ENCODE measurements at places on chromosomes 13 and 19. TPM values are rescaled to one million over a fixed set of nuclear protein-coding genes. Genes with fewer than 3 reads are reported as not detected.
A peak's percentile ranks its signal among the peaks of the same experiment; 100 is the strongest.

Gene FPR1
- total RNA-seq: 6.2 TPM

Gene ANKRD24
- 2.0 TPM for total RNA-seq

Gene WDR62
- total RNA-seq: 2.7 TPM

Gene PALM
- total RNA-seq: 19.3 TPM

Gene SIGLEC9
- total RNA-seq: 0.49 TPM

Gene ZNF723
- total RNA-seq: not detected

Gene ZNF530
- total RNA-seq: 3.9 TPM

Gene MTMR6
- total RNA-seq: 6.5 TPM

Gene SIRT6
- 9.0 TPM for total RNA-seq

Gene PCP2
- total RNA-seq: 0.57 TPM

Gene FXYD5
- 39.3 TPM for total RNA-seq

Gene KLF5
- 181 TPM for total RNA-seq

GRCh38 chr19:17889609-17890214 lies 18.0 kb downstream of the SLC5A5 start:
- no peak overlapping the region for H3K27ac ChIP-seq
- no peaks in the 10 kb centered on the region for H3K36me3 ChIP-seq
- no peak overlapping the region for H3K4me3 ChIP-seq
- H3K27me3 ChIP-seq: no peaks in the 10 kb centered on the region
- H3K4me1 ChIP-seq: no peaks in the 10 kb centered on the region

DNA sequence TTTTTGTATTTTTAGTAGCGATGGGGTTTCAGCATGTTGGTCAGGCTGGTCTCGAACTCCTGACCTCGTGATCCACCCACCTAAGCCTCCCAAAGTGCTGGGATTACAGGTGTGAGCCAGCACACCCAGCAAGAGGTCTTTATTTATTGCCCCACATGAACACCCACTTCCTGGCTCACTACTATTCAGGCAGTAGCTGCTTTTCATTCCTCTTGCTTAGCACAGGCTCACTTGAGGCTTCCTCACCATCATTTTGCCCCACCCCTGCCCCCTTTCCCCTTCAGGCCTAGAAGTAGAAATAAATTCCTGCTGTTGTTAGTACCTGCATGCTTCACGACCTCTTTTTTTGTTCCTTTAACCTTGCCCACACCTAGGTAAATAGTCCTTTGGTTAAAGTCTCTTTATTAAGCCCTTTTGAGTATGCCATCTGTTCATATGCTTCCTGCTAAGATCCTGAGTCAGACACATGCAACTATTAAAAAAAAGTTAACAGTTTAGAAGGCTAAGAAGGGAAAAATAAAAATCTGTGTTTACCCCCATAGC lies 33.5 kb upstream of the ITM2B start:
- H3K27me3 ChIP-seq: no peaks in the 10 kb centered on the region
- H3K4me3 ChIP-seq: no peak overlapping the region
- no peak overlapping the region for H3K27ac ChIP-seq
- no peaks in the 10 kb centered on the region for H3K36me3 ChIP-seq
- no peak for DNase-seq

DNA sequence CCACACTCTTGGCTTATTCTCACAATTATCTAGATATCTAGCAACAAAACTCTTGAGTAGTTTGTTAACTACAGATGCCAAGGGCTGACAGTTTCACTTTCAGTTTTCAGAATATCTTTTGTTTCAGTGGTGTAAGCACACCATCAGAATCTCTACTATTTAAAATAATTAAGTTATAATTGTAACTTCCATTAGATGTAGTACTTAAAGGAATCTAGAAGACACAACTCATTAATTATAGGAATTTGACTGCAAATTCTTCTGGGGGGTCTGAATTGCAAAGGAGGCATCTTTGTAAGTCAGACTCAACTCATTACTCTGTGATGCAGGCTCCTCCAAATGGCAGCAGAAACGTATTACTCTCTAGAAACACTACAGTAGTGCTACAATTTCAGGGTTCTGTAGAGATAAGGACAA lies 44.9 kb upstream of the USPL1 start:
- H3K36me3 ChIP-seq: no peaks in the 10 kb centered on the region
- H3K4me1 ChIP-seq: peaks cover 10% of the 10 kb centered on the region
- H3K27me3 ChIP-seq: no peaks in the 10 kb centered on the region
- H3K27ac ChIP-seq: peak overlapping the region; percentile 74
- no peak for DNase-seq

- H3K27me3 ChIP-seq: no peaks in the 10 kb centered on the region
- H3K4me1 ChIP-seq: no peaks in the 10 kb centered on the region
- DNase-seq: no peak
- no peak overlapping the region for H3K27ac ChIP-seq
- H3K4me3 ChIP-seq: no peak overlapping the region
These were observed 7.8 kb upstream of the LYPD5 start for GRCh38 chr19:43809762-43810696.

DNA sequence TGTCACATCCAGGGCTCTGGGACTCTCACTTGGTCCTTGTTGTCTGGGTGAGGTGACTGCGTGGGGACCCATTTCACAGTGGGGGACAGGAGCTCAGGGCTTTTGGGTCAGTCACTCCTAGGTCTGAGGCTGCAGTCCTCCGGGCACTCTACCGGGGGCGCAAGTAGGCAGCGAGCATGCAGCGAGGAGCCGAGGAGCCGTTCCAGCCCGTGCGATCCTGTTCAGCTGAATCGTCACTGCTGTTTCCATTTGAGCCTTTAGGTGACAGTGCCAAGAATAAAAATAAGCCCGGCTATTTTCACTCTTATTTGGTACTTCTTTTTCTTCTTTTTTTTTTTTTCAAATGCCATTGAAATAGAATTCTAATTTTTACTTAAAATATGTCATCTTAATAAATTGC lies 126.5 kb downstream of the ZNF536 start:
- H3K27me3 ChIP-seq: no peaks in the 10 kb centered on the region
- H3K4me1 ChIP-seq: no peaks in the 10 kb centered on the region
- no peak overlapping the region for H3K27ac ChIP-seq
- no peak overlapping the region for H3K4me3 ChIP-seq

- peak overlapping the region; percentile 83 for H3K27ac ChIP-seq
- no peak overlapping the region for H3K4me3 ChIP-seq
- no peaks in the 10 kb centered on the region for H3K27me3 ChIP-seq
- H3K4me1 ChIP-seq: peaks cover 62% of the 10 kb centered on the region
These were observed 11.7 kb upstream of the ADGRE5 start for GRCh38 chr19:14369399-14370168.

DNA sequence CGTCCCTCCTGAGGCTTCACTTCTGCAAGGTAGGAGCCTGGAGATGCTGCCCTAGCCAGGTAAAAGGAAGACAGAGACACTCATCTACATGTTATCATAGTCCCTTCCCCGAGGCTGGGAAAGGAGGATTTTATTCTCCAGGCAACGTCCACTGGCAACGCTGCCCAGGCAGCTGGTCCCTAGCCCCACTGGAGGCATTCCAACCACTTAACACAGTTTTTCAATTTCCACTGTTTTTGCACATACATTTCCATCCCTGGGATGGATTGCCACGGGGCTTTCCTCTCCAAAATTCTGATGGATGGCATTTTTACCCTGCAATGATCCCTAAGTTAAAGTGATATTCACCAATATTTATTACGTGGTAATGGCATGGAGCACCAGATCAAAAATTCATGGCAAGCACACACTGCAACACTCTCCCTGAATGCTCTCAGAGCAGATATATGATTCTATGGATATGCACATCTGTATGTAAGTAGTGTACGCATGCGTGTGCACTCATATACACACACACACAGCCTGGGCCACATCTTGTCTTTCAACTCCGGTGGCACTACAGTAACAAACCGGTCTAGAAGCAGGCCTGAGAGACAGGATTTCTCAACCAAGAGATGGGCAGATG lies 322.3 kb upstream of the TSHZ3 start:
- no peaks in the 10 kb centered on the region for H3K36me3 ChIP-seq
- H3K27me3 ChIP-seq: no peaks in the 10 kb centered on the region
- no peaks in the 10 kb centered on the region for H3K4me1 ChIP-seq
- no peak for DNase-seq
- H3K4me3 ChIP-seq: no peak overlapping the region

GRCh38 chr19:3125900-3126524 lies 9.8 kb upstream of the GNA15 start:
- no peaks in the 10 kb centered on the region for H3K27me3 ChIP-seq
- no peaks in the 10 kb centered on the region for H3K4me1 ChIP-seq
- H3K4me3 ChIP-seq: no peak overlapping the region
- no peaks in the 10 kb centered on the region for H3K36me3 ChIP-seq
- H3K27ac ChIP-seq: no peak overlapping the region

DNA sequence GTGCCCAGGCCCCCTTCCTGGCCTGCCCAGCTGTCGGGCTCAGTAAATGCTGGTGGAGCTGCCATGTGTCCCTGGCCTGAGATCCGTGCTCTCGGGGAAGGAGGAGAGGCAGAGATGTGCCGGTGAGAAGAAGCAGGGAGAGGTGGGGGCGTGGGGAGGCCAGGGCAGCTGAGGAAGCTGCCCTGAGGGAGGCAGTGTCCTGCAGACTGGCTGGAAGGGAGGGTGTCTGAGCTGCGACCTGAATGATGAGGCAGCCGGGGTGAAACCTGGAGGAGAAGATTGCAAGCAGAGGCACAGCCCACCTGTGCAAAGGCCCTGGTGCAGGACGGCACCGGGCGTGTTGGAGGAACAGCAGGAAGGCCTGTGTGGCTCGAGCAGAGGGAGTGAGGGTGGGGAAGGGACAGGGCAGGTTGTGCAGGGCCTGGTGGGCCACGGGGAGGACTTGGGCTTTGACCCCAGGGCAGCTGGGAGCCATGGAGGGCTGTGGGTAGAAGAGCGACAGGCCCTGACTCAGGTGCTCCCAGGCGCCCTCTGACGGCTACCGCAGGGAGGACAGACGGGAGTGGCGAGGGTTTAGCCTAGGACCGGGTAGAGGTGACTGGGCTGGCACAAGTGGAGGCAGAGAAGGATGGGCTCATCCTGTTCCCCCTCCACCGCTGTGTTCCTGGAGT lies 14.0 kb upstream of the CELF5 start:
- H3K27me3 ChIP-seq: no peaks in the 10 kb centered on the region
- DNase-seq: no peak
- peaks cover 14% of the 10 kb centered on the region for H3K36me3 ChIP-seq
- H3K4me1 ChIP-seq: no peaks in the 10 kb centered on the region
- no peak overlapping the region for H3K27ac ChIP-seq

GRCh38 chr13:99208845-99209527 lies 8.3 kb downstream of the UBAC2 start:
- H3K27ac ChIP-seq: peak overlapping the region; percentile 45
- no peaks in the 10 kb centered on the region for H3K36me3 ChIP-seq

DNA sequence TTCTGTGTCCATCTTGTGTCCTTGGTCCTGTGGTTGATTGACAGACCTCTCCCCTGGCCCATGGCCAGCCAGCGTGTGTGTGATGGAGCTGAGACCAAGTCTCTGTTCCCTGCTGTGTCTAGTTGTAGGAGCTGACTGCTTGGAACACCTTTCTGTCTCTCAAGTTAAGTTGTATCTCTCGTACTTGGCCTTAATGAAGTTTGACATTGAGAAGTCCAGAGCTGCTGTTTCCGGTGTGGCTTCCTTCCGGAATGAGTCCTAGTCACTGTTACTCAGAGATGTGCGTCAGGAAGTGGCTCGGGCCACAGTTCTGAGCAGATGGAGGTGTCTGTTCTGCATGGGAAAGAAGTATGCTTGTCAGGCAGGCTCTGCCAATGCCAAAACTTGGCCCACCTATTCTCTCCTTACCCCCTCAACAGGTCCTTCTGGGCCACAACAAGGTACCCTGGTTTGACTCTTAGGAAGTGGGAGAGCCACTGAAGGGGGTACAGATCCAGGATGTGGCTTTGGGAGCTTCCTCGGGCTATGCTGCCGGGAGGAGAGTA lies 54.3 kb downstream of the GATAD2A start:
- H3K27ac ChIP-seq: peak overlapping the region; percentile 78
- peak overlapping the region; percentile 5 for H3K4me3 ChIP-seq
- no peak for DNase-seq

DNA sequence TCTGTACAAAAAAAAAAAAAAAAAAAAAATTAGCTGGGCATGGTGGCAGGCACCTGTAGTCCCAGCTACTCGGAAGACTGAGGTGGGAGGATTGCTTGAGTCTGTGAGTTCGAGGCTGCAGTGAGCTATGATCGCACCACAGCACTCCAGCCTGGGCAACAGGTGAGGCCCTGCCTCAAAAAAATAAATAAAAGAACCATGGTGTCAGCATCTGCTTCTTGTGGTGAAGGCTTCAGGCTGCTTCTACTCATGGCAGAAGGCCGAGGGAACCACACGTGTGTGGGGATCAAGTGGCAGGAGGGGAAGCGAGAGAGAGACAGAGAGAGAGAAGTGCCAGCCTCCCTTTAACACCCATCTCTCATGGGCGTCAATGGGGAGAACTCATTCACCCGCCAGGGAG lies 13.5 kb downstream of the BCL3 start:
- H3K36me3 ChIP-seq: peaks cover 32% of the 10 kb centered on the region
- no peak overlapping the region for H3K4me3 ChIP-seq
- DNase-seq: no peak

- peak overlapping the region; percentile 93 for H3K4me3 ChIP-seq
- H3K4me1 ChIP-seq: peaks cover 18% of the 10 kb centered on the region
- no peak overlapping the region for H3K27ac ChIP-seq
- peaks cover 2% of the 10 kb centered on the region for H3K36me3 ChIP-seq
- H3K27me3 ChIP-seq: no peaks in the 10 kb centered on the region
These were observed 1.2 kb downstream of the RFXAP start for GRCh38 chr13:36820222-36820621.

GRCh38 chr13:92805766-92806165 lies 420.8 kb upstream of the GPC6 start:
- peak overlapping the region; percentile 38 for H3K4me3 ChIP-seq
- peak overlapping the region; percentile 33 for H3K27ac ChIP-seq
- H3K4me1 ChIP-seq: no peaks in the 10 kb centered on the region
- DNase-seq: no peak

- H3K4me3 ChIP-seq: no peak overlapping the region
- H3K27ac ChIP-seq: no peak overlapping the region
- peaks cover 7% of the 10 kb centered on the region for H3K36me3 ChIP-seq
- no peak for DNase-seq
- H3K4me1 ChIP-seq: no peaks in the 10 kb centered on the region
- H3K27me3 ChIP-seq: no peaks in the 10 kb centered on the region
These were observed 77.1 kb downstream of the DNAJC3 start for GRCh38 chr13:95754069-95754468.

- H3K27ac ChIP-seq: no peak overlapping the region
- no peak overlapping the region for H3K4me3 ChIP-seq
- no peaks in the 10 kb centered on the region for H3K27me3 ChIP-seq
- DNase-seq: no peak
- H3K36me3 ChIP-seq: no peaks in the 10 kb centered on the region
- no peaks in the 10 kb centered on the region for H3K4me1 ChIP-seq
These were observed 303.5 kb downstream of the TEX29 start for GRCh38 chr13:111623743-111624505.

GRCh38 chr19:2867025-2867991 lies at the start of gene ZNF556:
ZNF556 (plus strand) TSS chr19:2867335; CDS start chr19:2867422, 87 bp downstream.
- H3K4me3 ChIP-seq: peak within 1 kb of the TSS; percentile 43
- H3K27me3 ChIP-seq: no peaks in the 10 kb centered on the region
- peak within 1 kb of the TSS; percentile 2 for H3K27ac ChIP-seq
- no peak for DNase-seq
- H3K4me1 ChIP-seq: no peaks in the 10 kb centered on the region

DNA sequence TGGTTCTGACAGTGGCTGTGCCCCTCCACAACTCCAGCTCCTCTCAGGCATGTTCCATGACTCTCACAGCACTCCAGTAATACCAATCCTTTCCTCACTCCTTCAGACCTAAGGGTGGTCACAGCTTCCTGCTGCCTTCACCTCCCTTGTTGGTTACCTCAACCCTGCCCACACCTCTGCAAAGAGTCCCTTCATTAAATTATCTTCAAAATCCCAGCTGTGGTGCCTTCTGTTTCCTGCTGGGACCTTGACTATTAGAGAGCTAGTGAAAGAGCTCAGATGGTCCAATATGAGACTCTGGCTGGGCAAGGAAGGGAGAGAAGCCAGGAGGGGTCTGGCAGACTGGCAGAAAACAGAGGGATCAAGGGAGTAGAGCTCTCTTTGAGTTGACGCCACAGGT lies 26.1 kb downstream of the DEDD2 start:
- H3K27ac ChIP-seq: peak overlapping the region; percentile 32
- no peaks in the 10 kb centered on the region for H3K27me3 ChIP-seq
- H3K4me1 ChIP-seq: no peaks in the 10 kb centered on the region
- DNase-seq: no peak
- no peak overlapping the region for H3K4me3 ChIP-seq

Measured in esophagus squamous epithelium (tissue), 5 donors.